Activated naive CD4-positive, alpha-beta T cell treated with anti-CD3 and anti-CD28 coated beads, Interleukin-2, amount 50 U/mL, for 72 hours (primary cell): ENCODE measurements at places on chromosomes 1 and 21. TPM values are rescaled to one million over a fixed set of nuclear protein-coding genes. Genes with fewer than 3 reads are reported as not detected.

The PDC gene
- total RNA-seq: not detected

The SYT14 gene
- not detected for total RNA-seq

The EGLN1 gene
- total RNA-seq: 36.1 TPM

The THEM5 gene
- total RNA-seq: not detected

The SPRR1A gene
- not detected for total RNA-seq
